Activated naive CD4-positive, alpha-beta T cell (primary cell): ENCODE measurements at places on chromosomes 7 and 10.
A peak's percentile ranks its signal among the peaks of the same experiment; 100 is the strongest.

DNA sequence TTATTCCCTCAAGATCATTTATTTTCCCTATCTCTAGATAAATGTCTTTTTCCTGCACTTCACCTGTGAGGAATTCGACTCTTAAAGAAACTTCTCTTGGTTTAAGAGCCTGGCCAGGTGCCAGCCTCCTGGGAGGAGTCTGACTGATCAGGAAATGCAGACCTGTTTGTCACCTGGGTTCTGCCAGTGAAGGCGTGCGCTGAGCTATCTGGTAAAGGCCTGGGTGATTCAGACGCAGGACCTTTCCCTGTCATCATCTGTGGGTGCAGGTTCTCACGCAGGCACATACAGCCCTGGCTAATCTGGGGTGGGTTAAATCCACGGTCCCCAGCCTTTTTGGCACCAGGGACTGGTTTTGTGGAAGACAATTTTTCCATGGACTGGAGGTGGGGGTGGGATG lies 65.3 kb upstream of the AQP1 start:
- DNase-seq, result no peak

DNA sequence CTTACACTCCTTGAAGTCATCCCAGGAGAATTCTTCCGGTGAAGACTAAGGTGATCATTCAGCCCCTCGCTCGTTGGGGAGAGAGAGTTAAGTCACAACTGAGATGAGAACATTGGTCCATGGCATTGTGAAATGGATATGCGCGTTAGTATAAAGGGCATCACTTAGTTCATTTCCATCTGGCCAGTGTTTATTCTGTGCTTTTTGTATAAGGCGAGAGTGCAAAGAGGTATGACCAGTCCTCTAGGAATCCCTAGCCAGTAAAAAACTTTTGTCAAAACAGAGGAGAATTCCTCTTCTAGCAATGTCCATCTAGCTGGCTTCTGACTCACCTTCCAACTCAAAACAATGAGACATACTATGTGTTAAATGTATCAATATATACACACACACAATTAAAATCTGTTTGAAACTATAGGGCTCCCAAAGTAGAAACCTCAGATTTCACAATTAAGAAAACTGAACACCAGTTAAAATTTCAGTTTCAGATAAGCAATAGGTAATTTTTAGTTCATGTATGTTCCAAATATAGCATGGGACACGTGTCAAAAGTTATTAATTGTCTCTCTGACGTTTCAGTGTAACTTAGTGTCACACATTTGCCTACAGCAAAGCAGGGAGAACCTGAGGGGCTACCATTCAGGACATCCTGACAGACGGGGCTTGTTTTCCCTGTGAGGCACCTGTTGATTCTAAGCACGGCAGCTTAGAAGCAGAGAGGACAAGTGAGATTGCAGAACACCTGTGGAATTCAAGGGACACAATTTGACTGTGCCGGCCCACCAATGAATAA lies 158.9 kb downstream of the KLF6 start:
- no peak for DNase-seq

- DNase-seq, result no peak
Measured at GRCh38 chr7:26319636-26320035, 28.0 kb downstream of the SNX10 start.

DNA sequence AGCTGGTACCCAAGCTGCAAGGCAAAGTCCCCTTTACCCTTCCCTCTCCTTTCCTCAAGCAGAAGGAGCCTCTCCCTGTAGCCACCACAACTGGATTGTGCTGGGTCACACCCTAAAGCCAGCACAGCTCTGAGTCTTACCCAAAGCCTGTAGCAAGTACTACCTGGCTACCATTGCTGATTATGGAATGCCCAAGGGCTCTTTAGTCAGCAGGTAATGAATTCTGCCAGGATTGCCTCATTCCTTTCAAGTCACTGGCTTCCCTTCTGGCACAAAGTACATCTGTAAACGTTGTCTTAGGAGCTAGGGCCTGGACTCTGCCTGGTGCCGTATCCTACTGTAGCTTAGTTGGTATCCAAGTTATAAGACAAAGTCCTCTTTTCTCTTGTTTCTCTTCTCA lies 52.0 kb downstream of the FAS start:
- DNase-seq, result no peak

DNA sequence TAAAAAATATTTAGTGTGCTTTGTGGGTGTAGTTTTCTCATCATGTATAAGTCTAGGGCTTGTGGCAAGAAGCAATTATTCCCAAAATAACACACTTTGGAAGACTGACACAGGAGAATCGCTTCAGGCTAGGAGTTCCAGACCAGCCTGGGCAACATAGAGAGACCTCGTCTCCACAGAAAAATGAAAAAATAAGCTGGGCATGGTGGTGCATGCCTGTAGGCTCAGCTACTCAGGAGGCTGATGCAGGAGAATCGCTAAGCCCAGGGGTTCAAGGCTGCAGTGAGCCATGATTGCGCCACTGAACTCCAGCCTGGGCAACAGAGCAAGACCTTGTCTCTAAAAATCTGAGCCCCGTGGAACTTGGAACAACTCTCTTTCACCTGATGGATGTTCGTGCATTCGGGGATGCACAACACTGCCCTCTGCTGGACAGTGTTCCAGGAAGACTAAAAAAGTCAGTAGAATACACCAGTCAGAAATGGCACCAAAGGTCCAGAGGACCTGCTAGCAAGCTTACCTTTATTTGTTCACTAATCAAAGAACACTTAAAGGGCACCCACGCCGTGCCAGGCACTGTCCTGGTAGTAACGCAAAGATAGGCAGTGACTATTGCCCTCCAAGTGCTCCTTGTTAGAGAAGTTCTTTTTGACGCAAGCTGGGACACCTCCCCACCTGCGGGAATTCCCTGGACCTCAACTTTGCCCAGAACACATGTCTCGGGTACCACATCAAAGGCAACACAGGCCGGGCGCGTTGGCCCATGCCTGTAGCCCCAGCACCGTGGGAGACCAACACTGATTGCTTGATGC lies 81.9 kb upstream of the CALN1 start:
- peak; percentile 2 for DNase-seq

DNA sequence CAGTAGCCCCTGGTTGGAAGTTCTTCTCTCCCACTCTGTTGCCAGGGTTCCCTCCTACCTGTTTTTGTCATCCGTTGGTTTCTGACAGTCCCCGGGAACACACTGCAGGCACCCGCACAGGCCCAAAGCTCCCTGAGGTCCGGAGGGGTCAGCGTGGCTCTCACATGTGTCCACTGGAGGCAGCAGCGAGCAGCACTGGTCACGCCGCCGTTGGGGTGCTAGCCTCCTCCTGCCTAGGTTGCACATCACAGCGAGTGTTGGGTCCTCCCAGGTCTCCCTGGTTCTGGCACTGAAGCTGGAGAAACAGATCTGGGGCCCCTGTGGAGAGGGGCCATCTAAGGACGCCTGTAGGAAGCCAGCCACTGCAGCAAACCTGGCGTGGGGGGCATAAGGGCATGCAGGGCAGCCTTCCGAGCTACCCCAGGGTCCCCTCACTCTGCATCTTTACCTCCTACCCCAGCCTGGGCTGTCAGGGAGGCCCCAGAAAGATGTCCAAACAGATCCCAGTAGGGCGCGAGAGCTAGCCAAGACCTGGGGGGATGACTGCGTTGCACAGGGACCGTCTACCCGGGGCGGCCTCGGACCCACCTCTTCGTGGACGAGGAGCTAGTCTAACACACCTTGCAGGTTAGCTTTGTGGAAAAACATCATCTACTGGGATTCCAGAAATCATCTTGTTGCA lies 28.9 kb downstream of the LRRC27 start:
- peak; percentile 14 for DNase-seq

- DNase-seq, result no peak
Measured at GRCh38 chr7:151457534-151457933, 17.6 kb upstream of the CRYGN start.

DNA sequence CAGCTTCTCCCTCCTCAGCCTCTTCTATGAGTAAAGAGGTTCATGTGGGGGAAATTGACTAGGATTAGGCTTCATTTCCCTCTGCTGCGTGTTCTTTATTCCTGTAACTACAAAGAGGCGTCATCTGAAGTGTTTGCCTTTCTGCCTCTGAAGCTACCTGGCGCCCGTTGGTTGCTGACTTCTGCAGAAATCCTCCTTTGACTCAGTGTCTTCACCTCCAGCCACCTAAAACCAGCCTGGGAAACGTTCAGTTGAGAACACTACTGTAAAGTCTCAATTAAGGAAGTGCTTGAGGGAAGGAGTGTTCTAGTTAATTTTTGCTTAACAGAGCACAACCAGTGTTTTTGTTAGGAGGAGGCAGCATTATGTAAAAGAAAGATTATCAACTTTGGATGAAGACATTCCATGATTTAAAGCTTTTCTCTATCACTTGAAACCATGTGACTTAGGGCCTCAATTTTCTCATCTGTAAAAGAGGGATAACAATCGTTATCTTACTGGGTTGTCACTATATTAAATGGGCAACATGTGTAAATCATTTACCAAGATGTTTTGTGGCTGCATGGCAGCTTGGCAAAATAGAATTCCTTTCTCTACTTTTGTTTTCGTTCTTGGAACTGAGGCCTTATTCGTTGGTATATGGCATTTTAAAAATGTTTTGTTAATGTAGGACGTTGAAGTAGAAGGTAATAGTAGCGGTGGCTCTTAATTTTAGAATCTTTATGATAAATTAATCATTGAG lies 642.9 kb downstream of the SDK1 start:
- DNase-seq, result no peak

DNA sequence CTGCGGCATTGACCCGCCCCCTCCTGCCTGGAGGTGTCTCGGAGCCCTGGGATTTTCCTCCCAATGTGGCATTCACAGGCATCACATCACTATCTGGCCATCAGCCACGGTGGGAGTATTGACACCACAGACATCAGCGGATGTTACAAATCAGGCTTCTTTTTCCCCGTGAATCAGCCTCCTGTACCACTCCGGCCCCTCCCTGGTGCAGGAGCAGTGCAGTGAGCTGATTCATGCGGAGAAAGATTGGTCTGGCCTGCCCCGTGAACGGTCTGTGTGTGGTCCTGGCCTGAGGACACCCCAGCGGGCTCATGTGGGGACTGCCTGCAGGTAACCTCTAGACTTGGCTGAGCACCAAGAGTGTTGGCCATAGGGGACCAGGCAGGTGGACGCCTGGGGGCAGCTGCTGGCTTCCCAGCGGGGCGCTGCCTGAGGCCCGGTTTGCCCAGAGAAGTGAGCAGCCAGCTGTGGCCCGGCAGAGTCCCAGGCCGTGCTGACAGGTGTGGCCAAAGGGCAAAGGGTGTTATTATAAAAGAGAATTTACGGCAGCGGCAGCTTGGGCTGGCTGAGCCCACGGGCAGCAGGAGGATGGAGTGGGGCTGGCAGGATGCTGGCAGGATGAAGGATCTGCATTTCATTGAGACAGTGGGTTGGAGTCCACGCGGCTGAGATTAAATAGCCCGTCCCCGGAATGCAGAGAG lies 32.1 kb upstream of the GNA12 start:
- DNase-seq, result no peak

DNA sequence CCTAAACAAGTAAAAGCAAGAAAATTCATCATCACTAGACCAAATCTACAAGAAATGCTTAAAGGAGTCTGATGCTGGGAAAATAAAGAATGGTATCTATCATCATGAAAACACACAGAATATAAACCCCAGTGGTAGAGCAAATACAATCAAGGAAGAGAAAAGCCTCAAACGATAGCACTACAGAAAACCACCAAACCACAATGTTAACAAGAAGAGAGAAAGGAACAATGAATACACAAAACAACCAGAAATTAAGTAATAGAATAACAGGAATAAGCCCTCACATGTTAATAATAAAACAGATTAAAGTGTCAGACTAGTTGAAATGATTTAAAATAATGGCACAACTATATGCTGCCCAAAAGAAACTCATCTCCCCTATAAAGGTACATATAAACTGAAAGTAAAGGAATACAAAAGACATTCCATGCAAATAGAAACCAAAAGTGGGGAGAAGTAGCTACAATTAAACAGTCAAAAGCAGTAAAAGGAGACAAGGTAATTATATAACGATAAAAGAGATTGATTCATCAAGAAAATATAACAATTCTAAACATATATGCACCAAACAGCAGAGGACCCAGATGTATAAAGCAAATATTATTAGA lies 77.3 kb downstream of the JMJD1C start:
- no peak for DNase-seq

DNA sequence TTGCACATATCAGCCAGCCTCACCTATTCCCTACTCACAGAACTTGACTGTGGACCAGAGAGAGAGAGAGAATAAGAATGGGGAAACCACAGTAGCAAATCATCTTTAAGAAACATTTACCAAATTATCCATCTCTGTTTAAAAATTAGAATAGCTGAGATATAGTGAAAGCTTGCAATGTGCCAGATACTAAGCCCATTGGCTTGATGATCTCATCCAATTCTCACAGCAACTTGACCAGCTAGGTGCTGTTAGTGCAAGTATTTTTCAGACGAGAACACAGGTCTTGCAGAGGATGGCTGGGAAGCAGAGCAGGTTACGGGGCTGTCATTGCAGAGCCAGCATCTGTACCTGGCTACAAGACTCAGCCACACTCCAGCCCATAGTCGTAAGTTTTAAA lies 50.9 kb downstream of the KLF6 start:
- DNase-seq, result no peak

GRCh38 chr10:955820-956217 lies 24.3 kb upstream of the LARP4B start:
- DNase-seq, result no peak

GRCh38 chr7:76310102-76310957 lies 7.9 kb downstream of the HSPB1 start:
- no peak for DNase-seq

GRCh38 chr10:123004298-123004697 lies 4.3 kb downstream of the IKZF5 start:
- DNase-seq, result no peak

DNA sequence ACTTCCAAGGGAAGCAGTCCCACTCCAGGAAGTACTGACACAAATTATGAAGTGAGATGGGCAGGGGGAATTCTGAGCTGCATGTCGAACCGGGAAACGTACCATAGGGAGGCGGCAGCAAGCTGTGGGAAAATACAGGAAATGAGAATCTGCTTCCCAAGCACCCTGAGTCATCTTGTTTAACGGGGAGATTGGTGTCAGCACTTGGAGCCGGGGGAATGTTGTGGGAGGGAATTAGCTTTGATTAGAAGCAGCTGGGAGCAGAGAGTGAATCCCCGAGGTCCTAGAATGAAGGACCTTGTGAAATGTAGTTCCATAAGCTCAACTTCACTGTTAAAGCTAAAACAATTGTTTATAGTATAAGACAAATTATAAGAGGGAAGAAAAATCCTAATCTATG lies 141.4 kb upstream of the PRKCQ start:
- no peak for DNase-seq
